ENCODE measurements at places on chromosomes 6 and 20.

GRCh38 chr6:3281631-3282475, 23.1 kb downstream of the PSMG4 start:
- H3K27ac ChIP-seq: no peak overlapping the region
- peaks cover 13% of the 10 kb centered on the region for H3K36me3 ChIP-seq
- H3K4me3 ChIP-seq: no peak overlapping the region
- no peaks in the 10 kb centered on the region for H3K4me1 ChIP-seq
- no peaks in the 10 kb centered on the region for H3K27me3 ChIP-seq
- no peak for DNase-seq

- H3K36me3 ChIP-seq: no peaks in the 10 kb centered on the region
- H3K4me3 ChIP-seq: no peak overlapping the region
- H3K27ac ChIP-seq: no peak overlapping the region
- H3K27me3 ChIP-seq: no peaks in the 10 kb centered on the region
- DNase-seq: peak; percentile 26
These were observed 108.7 kb downstream of the ERMARD start for GRCh38 chr6:169859978-169860703.

DNA sequence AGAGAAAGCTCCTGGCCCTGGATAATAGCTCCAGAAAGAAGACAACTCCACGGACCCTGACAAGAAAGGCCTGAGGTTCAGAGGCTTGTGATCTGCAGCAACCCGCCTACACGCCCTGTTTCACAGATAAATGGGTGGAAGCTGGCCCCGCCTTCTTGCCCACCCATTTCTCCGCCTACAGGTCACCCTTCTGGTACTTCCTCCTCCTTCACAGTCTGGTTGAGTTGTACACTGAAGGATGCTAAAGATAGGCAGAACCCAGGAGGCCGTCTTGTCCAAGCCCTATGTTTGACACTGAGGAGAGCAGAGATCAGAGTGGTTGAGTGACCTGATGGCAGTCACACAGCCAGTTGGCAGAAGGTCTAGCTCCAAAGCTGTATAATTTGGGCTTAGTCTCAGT, 34.2 kb upstream of the MDGA1 start:
- no peak overlapping the region for H3K4me3 ChIP-seq
- DNase-seq: peak; percentile 52
- no peaks in the 10 kb centered on the region for H3K4me1 ChIP-seq
- no peaks in the 10 kb centered on the region for H3K36me3 ChIP-seq
- no peak overlapping the region for H3K27ac ChIP-seq

GRCh38 chr6:124963416-124963785, 1.2 kb downstream of the RNF217 start:
- no peak overlapping the region for H3K4me3 ChIP-seq
- DNase-seq: no peak
- no peak overlapping the region for H3K27ac ChIP-seq
- no peaks in the 10 kb centered on the region for H3K4me1 ChIP-seq
- no peaks in the 10 kb centered on the region for H3K36me3 ChIP-seq

GRCh38 chr6:84358581-84358980, 131.1 kb upstream of the CEP162 start:
- no peak overlapping the region for H3K4me3 ChIP-seq
- H3K27me3 ChIP-seq: no peaks in the 10 kb centered on the region
- no peak overlapping the region for H3K27ac ChIP-seq
- no peaks in the 10 kb centered on the region for H3K4me1 ChIP-seq
- H3K36me3 ChIP-seq: no peaks in the 10 kb centered on the region
- DNase-seq: no peak
